Cortex of kidney (tissue), 1 donor: ENCODE measurements at places on chromosomes 16 and 17.

DNA sequence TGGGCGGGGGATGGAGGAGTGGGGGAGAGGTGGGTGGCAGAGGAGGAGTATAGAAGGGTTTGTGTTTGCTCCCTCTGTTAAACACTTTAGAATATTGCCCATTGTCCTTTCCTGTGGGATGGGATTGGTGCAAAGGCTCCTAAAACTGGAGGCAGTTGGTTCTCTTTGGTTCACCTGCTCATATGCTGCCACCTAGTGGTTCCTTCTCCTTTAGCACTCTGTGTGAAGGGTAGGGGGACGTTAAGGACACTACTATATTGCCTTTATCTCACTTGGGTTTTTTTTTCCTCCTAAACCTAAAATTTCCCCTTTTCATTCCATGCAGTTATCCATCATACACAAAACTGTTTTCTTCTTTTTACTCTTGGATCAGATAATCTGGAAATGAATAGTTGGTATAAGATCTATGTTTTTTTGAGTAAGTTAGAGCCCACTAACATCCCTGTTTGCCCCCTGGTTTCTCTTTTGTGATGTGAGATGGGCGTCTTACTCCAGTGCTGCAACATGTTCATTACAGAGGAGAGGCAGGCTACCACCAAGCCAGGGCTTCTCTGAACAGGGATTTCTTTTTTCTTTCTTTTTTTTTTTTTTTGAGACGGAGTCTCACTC, 23.8 kb downstream of the SNX11 start:
- DNase-seq = no peak

DNA sequence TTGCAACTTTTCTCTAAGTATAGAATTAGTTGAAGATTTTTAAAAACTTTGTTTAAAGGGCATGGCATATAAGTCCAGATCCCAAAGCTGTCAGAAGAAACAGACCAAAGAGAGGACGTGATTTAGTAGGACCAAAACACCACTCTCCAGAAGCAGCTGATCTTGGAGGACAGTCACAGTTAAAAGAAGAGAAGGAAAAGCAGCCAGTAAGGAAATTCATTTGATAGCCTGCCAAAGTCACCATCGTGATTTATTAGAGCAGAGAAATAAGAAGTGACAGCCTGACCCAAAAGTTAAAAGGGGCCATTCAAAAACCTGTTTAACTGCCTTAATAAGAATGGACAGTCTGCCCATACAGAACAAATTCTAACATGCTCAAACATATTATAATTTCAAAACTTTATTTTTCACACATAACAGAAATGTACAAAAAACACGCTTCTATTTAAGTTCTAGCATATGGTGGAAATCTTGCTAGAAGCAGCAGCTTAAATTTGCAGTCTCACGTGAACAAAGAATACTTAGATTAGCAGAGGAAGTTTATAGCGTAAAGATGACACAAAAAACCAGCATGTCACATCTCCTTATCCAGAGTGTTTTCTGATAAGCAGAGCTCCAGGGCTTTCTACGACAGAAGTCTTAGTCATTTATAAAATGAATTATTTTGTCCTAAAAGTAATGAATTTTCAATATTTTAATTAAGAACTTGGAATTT, 37.2 kb downstream of the TXNDC11 start:
- no peak for DNase-seq

DNA sequence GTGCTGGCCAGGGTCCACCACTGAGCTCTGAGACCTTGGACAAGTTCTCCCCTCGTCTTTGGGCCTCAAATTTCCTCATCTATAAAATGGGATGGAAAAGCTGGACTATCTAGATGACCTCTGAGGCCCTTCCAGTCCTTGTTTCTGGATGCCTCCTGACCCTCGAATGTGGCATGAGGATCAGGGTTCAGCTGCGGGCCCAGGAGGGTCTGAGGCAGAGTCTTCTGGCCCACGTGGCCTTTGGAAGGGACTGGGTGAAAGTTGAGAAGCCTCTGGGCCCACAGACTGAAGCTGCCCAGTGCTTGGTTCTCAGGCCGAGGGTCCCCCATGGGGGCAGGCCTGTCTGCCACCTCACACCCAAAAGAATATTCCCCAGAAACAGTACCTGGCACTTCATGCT, 16.9 kb upstream of the MRPS23 start:
- no peak for DNase-seq

DNA sequence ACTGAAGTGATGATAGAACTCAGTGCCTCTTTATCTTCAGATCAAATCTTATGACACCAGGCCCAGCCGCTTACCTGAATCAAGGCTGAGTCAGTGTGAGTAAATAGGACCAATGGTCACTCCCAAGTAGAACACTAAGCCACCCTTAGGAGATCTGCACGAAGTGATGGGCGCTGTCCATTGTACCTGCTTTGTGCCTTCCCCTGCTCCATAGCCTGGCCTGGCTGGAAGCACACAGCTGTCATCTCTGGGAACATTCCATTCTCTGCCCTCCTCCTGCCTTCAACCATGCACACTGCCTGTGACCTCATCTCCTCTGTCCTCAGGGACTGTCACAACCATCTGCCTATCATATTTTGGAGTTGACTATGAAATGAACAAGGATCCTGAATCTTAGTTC, 279.5 kb upstream of the ASIC2 start:
- no peak for DNase-seq

GRCh38 chr17:48634493-48635208, 8.5 kb upstream of the HOXB9 start:
- no peak for DNase-seq
